ENCODE measurements at places on chromosomes 3 and 15. TPM values are rescaled to one million over a fixed set of nuclear protein-coding genes. Genes with fewer than 3 reads are reported as not detected.

CCDC9B gene
- 6.3 TPM for polyA plus RNA-seq

ZPLD1 gene
- polyA plus RNA-seq, result 0.60 TPM

CHRNB4 gene
- 3.3 TPM for polyA plus RNA-seq

PAK6 gene
- polyA plus RNA-seq, result 6.5 TPM

CDHR4 gene
- polyA plus RNA-seq, result 0.28 TPM

FBXO40 gene
- 0.02 TPM for polyA plus RNA-seq

SLC9A9 gene
- 5.9 TPM for polyA plus RNA-seq

SLC26A6 gene
- 31.8 TPM for polyA plus RNA-seq

SCG3 gene
- polyA plus RNA-seq, result 0.12 TPM

RPP25 gene
- 3.1 TPM for polyA plus RNA-seq

C3orf38 gene
- 33.2 TPM for polyA plus RNA-seq

SNURF gene
- 25.9 TPM for polyA plus RNA-seq

ECT2 gene
- polyA plus RNA-seq, result 50.9 TPM

ADGRG7 gene
- not detected for polyA plus RNA-seq

CRTAP gene
- polyA plus RNA-seq, result 156 TPM

CLRN1 gene
- not detected for polyA plus RNA-seq

SLC24A5 gene
- polyA plus RNA-seq, result 2.0 TPM

KLHL24 gene
- polyA plus RNA-seq, result 56.6 TPM

COL6A5 gene
- 0.07 TPM for polyA plus RNA-seq

ZNF80 gene
- 0.15 TPM for polyA plus RNA-seq

SATB1 gene
- 44.0 TPM for polyA plus RNA-seq

SPRED1 gene
- 36.2 TPM for polyA plus RNA-seq

GNAT1 gene
- polyA plus RNA-seq, result not detected

ZMYND10 gene
- 4.2 TPM for polyA plus RNA-seq

ZNF770 gene
- polyA plus RNA-seq, result 82.0 TPM

APOD gene
- 13.3 TPM for polyA plus RNA-seq

C3orf18 gene
- 19.4 TPM for polyA plus RNA-seq

MORC1 gene
- polyA plus RNA-seq, result 0.57 TPM

CFAP100 gene
- 1.7 TPM for polyA plus RNA-seq

COL8A1 gene
- polyA plus RNA-seq, result 9.0 TPM

DUOXA1 gene
- 0.23 TPM for polyA plus RNA-seq

CTXND1 gene
- polyA plus RNA-seq, result 11.0 TPM

FURIN gene
- 36.5 TPM for polyA plus RNA-seq

SNTN gene
- polyA plus RNA-seq, result not detected

KBTBD13 gene
- polyA plus RNA-seq, result 0.07 TPM

FOXL2 gene
- polyA plus RNA-seq, result not detected

MELTF gene
- 2.6 TPM for polyA plus RNA-seq

STAB1 gene
- 37.6 TPM for polyA plus RNA-seq

AMIGO3 gene
- polyA plus RNA-seq, result 2.6 TPM

CACNA1D gene
- 21.9 TPM for polyA plus RNA-seq

SAMMSON gene
- not detected for polyA plus RNA-seq

MAGEL2 gene
- polyA plus RNA-seq, result 4.5 TPM

LXN gene
- polyA plus RNA-seq, result 32.5 TPM

SCN11A gene
- 1.8 TPM for polyA plus RNA-seq

FOXL2NB gene
- polyA plus RNA-seq, result 0.07 TPM

All from left kidney (tissue), 8 donors.